Left ventricle myocardium superior (tissue), 1 donor: ENCODE measurements at places on chromosomes 5 and 9. TPM values are rescaled to one million over a fixed set of nuclear protein-coding genes. Genes with fewer than 3 reads are reported as not detected.

Gene PITX1
- total RNA-seq: not detected

Gene SNX18
- 20.9 TPM for total RNA-seq

Gene DPM2
- total RNA-seq: 11.1 TPM

Gene PCDHB16
- total RNA-seq: 2.7 TPM

Gene CDX1
- not detected for total RNA-seq

Gene BHMT2
- total RNA-seq: 5.3 TPM

Gene ZBED3
- 4.7 TPM for total RNA-seq

DNA sequence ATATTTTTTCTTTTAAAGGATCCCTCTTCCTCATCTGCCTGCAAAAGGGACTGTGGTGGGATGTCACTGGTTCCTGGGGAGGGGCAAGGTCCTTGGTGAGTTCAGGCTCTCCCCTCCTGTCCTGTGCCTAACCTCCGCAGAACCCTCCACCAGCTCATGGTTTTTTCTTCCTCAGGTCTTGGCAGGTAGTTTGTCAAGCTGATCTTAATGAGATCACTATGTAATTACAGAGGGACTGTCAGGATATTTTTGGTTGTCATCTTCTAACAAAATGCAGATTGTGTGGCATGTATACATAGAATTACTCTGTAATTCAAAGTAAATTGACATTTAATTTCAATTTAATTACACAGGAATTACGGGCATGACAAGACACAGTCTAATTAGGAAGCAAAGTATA, 150.3 kb upstream of the SEMA6A start:
- no peak for DNase-seq

DNA sequence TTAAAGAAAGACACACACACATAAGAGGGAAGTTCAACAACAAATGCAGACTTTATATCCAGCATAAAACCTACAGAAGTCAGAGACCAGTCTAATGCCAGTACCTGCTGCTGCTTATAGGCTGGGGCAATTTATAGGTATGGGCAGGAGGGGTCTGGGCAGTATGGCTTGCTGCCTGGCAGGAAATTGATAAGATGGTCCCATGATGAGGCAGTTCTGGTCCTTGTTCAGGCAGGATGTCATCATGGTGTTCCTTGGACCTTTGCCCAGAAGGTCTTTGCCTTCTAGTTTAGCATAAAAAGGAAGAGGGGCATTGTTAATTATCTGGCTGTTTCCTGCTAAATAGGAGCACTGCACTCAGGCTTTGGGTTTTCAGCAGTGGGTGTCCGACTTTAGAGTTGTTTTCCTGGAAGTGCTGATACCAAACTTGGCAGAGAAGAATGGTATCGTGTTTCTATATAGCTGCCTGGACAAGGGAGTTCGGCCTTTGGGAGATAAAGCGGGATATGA, 10.4 kb upstream of the PDCD1LG2 start:
- DNase-seq: no peak

DNA sequence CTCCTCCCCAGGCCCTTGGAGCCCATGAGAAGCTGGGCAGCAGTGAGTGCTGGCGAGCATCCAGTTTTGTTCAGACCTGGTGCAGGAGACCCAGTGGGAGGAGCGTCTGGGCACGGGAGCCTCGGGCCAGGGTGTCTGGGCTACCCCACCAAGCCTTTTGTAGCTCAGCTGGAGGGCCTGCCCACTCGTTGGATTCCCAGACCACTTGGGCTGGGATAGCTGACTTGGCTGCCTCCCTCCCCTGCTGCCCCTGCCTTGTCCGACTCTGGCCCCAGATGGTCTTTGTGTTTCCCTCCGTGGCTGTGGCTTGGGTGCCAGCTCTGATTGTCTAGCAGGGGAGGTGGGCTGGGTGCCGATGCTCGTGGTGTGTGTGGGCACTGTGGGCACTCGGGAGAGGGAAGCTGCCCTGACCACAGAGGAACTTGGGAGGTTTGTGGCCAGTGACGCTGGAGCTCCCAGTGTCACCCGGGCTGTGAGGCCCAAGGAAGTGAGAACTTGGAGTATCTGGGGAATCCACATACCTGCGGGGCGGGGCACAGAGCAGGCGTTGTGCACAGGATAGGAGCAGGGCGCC, 47.3 kb downstream of the WNK2 start:
- DNase-seq: peak; percentile 68

GRCh38 chr5:13478831-13479465, 465.5 kb downstream of the DNAH5 start:
- no peak for DNase-seq

DNA sequence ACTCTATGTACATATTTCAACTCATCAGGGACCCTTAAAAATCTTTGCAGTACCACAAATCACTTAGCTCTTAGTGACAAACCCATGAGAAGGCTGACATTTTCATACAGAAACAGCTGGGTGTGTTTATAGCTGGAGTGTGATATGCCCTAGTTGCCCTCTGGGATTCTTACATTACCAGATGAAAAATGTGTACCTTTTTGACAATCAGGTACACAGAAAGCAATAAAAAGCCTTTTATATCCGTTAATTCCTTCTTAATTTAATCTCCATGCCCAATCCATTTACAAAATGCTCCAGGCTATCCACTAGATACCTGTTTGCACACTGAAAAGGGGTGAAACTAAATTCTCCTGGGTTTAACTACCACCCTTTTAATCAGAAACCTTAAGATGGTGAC, 222.9 kb downstream of the KIAA0825 start:
- DNase-seq: no peak

DNA sequence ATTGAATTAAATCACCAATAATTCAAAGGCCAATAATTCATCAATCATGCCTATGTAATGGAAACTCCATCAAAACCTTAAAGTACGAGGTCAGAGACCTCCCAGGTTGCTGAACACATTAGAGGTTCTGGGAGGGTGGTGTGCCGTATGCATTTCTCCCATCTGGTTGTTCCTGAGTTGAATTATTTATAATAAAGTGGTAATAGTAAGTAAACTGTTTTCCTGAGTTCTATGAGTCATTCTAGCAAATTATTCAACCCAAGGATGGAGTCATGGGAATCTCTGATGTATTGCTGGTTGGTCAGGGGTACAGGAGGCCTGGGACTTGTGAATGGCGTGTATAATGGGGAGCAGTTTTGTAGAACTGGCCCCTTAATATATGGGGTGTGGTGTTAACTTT, 191.7 kb downstream of the CARTPT start:
- no peak for DNase-seq

DNA sequence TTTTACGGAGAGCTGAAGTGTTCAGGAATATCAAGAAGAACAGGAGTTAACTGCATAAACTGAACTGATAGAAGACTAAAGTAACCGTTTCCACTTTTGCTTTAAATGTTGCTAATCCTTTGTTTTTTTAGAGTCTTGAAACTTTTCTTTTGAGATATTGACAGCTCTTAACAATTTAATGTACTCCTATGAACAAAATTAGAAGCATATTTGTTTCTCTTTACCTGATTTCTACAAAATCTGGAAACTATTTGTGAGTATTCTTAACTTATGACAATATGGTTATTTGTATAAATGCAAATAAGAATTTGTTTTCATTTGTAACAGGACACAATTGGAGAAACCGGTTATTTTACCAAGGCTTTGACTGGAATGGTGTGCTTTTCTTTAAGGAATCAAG, 89.5 kb upstream of the FAM120A start:
- DNase-seq: no peak

GRCh38 chr5:141903261-141903660, 20.4 kb upstream of the DELE1 start:
- DNase-seq: no peak

GRCh38 chr9:124190761-124191160, 67.0 kb upstream of the NEK6 start:
- no peak for DNase-seq

GRCh38 chr9:86563936-86564335, 209.7 kb upstream of the TUT7 start:
- no peak for DNase-seq

DNA sequence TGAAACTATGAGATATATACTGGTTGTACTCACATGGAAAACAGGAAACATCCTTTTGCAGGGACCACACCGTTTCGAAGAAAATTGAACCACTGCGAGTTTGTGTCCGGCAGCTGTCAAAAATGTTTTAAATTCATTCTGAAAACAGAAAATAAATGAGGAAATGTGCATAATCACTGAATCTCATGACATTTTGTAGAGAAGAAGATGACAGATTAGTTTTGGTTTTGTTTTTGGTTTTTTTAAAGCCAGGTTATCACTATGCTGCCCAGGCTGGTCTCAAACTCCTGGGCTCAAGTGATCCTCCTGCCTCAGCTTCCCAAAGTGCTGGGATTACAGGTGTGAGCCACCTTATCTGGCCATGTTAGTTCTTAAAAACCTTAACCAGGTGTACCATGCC, 3.5 kb downstream of the TXNDC8 start:
- DNase-seq: no peak

- no peak for DNase-seq
Observed at GRCh38 chr5:10550222-10550995, 13.5 kb upstream of the ANKRD33B start.

- no peak for DNase-seq
Observed at GRCh38 chr9:97842960-97843359, 10.1 kb upstream of the FOXE1 start.

- DNase-seq: peak; percentile 27
Observed at GRCh38 chr9:36486329-36486932, 86.3 kb upstream of the MELK start.

GRCh38 chr5:141003791-141004611, 37.7 kb downstream of the PCDHAC2 start:
- no peak for DNase-seq

- DNase-seq: no peak
Observed at GRCh38 chr5:101362067-101362466, 459.0 kb upstream of the ST8SIA4 start.

DNA sequence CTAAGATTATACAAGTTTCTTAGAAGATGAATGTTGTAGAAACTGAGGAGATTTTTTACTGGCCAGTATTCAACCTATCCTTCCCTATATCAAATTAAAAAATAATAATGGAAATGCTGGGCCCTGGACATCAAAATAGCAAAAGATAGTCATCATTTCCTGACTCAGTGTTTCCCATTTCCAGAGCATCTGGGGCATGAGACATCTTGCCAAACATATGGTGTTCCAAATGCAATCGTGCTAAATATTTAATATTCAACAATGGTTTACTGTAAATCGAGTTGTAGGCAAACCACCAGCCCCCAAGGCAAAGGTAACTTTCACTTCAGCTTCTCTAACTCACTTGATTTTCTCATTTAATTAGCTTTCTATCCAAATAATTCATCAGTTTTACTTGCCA, 152.9 kb downstream of the FRMD3 start:
- DNase-seq: no peak

- DNase-seq: no peak
Observed at GRCh38 chr9:117050007-117050406, 362.9 kb downstream of the TRIM32 start.
